Hematopoietic multipotent progenitor cell treated with erythropoietin and hydrocortisone succinate and interleukin-3 and kit ligand, for 8 days (in vitro differentiated cells): ENCODE measurements at places on chromosomes 4 and X.

GRCh38 chr4:101699441-101700124 is 90.9 kb upstream of the BANK1 start:
- DNase-seq = no peak

- DNase-seq = no peak
These were observed 4.0 kb downstream of the EFNB1 start for GRCh38 chrX:68832516-68833447.

GRCh38 chr4:145414841-145415240 is 66.8 kb upstream of the SMAD1 start:
- no peak for DNase-seq

- no peak for DNase-seq
These were observed 5.8 kb downstream of the MECP2 start for GRCh38 chrX:154091678-154092077.

- DNase-seq = no peak
These were observed 94.0 kb upstream of the TBL1X start for GRCh38 chrX:9370893-9371292.

GRCh38 chr4:27327421-27328181 is 467.0 kb downstream of the STIM2 start:
- DNase-seq = no peak

DNA sequence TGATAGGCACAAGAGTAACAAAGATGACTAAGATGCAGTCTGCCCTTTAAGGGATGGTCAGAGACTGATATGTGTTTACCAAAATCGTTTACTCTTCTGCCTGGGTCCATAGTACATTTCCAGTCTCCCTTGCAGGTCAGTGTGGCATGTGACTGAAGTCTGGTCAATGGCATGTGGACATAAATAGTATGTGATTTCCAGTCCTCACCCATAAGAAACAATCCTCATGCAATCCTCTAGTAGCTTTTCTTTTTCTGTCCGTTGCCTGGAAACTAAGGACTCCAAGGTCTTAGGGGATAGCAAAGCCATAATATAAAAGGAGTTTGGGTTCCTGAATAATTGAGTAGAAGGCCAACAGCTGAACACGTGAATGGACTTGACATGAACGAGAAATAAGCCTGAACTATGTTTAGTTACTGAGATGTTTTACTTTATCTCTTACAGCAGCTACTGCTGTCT is 1.1 kb downstream of the SLC9B2 start:
- DNase-seq = no peak

- no peak for DNase-seq
These were observed 4.0 kb upstream of the NKX3-2 start for GRCh38 chr4:13548059-13548983.

DNA sequence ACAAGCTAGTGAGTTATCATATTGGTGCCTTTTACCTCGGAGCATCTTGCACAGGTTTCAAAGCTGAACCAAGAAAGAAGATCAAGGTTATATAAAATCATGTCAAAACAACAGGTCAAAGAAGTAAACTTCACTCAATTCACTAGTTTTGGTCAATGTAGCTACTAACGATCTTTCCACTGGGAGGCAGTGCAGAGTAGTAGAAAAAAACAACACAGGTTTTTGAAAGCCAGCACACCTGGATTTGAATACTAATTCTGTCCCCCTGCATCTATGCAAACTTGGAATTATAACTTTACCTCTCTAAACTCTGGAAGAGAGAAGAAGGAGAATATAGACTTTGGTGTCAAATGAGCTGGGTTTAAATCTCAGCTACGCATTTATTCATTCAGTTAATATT is 266.1 kb downstream of the GRIA3 start:
- DNase-seq = peak; percentile 2

DNA sequence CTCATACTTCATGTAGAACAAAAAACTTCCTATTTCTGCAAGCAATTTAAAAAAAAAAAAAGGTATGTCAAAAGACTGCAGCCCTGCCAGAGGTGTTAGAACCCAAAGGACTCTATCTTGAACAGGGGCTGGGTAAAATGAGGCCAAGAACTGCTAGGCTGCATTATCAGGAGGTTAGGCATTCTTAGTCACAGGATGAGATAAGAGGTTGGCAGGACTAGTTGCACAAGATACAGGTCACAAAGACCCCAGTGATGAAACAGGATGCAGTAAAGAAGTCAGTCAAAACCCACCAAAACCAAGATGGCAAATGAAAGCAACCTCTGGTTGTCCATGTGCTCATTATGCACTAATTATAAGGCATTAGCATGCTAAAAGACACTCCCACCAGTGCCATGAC is 104.1 kb downstream of the ANOS1 start:
- no peak for DNase-seq

GRCh38 chr4:154727540-154727939 is 16.3 kb upstream of the LRAT start:
- no peak for DNase-seq

DNA sequence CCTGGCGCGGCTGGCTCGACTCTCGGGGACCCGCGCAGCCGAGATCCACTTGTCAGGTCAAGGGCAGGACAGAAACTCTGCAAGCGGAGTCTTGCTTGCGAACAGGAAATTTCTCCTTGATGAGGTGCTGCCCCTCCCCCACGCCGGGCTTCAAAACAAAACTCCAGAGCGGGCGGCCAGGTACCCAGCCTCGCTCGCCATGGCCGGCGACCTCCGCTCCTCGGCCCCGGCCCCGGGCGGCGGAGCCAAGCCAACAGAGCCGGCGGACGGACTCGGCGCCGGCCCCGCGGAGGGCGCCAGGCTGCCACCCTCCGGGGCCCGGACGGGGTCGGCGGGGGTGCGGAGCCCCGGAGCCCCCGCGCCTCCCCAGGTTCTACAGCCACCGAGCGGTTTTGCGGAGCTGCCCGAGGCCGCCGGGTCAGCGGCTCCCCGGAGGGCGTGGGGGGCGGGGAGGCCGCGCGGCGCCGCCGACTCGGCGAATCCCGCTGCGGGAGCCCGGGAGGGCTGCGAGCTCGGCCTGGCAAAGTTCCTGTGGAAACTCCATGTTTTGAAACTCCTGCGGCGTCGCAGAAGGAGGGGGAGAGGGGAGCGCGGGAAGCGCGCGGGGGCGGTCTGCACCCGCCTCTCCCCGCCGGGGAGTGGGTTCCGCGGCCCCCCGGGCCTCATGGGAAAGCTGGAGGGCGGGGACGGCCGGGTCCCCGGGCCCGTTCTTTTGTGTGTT is 11.7 kb upstream of the BCOR start:
- peak; percentile 68 for DNase-seq

- no peak for DNase-seq
These were observed 1008.5 kb upstream of the LCORL start for GRCh38 chr4:19030048-19030447.

GRCh38 chr4:130023088-130023487 is 927.1 kb downstream of the C4orf33 start:
- no peak for DNase-seq

DNA sequence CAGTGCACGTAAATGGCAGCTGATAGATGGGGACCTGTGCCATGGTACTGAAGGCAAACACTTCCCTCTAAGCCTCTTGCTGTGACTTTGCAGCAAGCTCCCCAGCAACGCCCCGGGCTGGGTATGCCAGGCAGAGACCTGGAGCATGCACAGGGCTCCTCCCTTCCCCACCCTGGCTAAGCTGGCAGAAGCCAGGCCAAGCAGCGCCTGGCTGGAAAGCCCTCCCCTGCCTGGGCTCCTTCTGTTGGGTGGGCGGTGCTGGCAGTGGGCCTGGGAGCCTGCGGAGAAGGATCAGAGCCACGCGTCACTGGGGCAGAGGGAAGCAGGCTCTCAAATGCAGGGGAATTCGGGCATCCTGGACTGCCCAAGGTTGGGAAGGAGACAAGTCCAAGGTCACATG is 3.6 kb downstream of the ATP2B3 start:
- DNase-seq = no peak

DNA sequence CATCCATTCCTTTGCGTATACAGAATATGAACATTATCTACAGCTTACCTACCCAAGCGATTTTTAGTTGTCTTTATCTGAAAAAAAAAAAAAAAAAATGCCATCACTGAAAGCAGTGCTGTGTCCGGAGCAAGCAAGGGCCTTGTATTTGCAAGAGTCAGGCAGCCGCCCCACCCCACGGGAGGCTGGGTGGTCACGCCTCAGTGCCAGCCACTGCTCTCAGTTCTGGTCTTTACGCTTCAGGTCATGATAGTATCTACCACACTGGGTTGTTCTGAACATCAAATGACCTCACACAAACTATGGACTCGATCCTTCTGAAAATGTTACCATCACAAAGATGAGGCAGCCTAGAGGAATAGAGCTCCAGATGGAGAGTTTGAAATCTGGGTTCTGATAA is 62.7 kb upstream of the HELT start:
- no peak for DNase-seq

DNA sequence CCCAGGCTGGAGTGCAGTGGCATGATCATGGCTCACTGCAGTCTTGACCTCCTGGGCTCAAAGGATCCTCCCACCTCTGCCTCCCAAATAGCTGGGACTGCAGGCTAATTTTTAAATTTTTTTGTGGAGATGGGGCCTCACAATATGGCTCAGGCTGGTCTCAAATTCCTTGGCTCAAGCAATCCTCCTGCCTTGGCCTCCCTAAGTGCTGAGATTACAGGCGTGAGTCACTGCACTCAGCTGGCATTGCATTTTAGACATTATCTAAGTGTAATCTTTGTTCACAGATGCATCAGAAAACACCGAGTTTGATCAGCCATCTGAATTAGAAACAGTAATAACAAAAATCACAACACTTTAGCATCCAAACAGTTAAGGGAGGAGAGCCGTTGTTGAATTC is 53.4 kb upstream of the CBR4 start:
- DNase-seq = no peak

- no peak for DNase-seq
These were observed 173.3 kb upstream of the PSAPL1 start for GRCh38 chr4:7608046-7608445.
